ENCODE measurements at places on chromosomes 16 and 17. TPM values are rescaled to one million over a fixed set of nuclear protein-coding genes. Genes with fewer than 3 reads are reported as not detected.

DNA sequence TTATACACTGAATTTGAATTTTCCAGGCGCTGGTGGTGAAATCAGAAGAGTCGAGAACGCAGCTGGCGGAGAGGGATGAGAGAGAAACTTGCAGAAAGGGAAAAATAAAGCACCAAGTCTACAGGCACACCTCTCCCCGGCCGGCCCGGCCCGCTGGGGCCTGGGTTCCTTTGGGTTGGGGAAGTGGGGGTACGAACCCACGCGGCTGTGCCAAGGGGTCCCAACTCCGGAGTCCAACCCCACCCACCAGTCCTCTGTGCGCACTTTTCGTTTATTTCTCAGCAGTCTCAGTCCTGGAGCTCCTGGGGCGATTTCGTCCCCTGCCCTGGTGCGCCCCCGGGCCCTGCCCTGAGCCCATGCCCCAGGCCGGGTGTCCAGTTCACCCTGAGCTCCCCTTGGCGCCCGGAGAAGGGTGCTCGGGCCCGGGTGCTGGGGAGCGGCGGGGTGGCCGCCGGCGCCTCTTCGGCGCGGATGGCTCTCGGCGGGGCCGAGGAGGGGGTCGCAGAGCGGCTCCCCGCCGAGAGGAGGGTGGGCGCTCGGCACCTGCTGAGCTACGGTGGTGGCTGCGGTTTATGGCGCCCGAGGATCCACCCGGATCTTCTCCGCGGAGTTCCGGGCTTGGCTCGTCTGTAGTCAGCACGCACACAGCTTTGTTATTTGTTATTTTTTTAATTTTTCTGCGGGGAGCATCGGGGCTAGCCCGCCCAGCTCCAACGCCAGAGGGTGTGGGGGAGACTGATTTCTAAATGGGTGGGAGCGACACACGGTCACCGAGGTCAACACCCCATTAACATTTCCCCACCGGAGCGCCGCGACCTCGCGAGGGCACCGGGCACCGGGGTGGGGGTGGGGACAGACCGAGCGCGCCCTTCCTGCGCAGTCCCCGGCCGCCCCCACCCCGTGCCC is 15.7 kb upstream of the CBX8 start:
- peak overlapping the region; percentile 52 for H3K4me3 ChIP-seq
- peaks cover 14% of the 10 kb centered on the region for H3K27me3 ChIP-seq
- H3K4me1 ChIP-seq = peaks cover 44% of the 10 kb centered on the region
- no peaks in the 10 kb centered on the region for H3K36me3 ChIP-seq

DNA sequence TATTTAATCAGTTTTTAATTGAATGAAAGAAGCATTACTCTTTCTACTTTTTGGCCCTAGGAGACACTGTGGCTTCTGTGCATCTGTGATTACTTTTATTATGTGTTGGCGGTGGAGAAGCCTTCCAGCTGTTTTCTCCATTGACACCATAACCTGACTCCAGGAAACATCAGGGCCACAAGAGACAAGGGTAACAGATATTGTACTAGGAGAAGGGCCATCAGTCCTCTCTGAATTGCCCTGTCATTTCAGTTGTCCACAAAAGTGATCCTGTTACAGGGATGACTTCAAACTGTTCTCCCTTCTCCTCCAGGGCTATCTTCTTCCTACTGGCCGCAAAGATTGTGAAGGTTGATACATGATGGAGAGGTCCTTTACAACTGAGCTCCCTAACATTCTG is 14.6 kb downstream of the KRT39 start:
- H3K27ac ChIP-seq = no peak overlapping the region
- no peaks in the 10 kb centered on the region for H3K36me3 ChIP-seq
- DNase-seq = no peak
- H3K4me3 ChIP-seq = no peak overlapping the region
- H3K4me1 ChIP-seq = peaks cover 85% of the 10 kb centered on the region
- no peaks in the 10 kb centered on the region for H3K27me3 ChIP-seq

- no peak overlapping the region for H3K27ac ChIP-seq
- no peaks in the 10 kb centered on the region for H3K27me3 ChIP-seq
- no peak overlapping the region for H3K4me3 ChIP-seq
Measured at GRCh38 chr16:87133966-87134627, 183.1 kb downstream of the C16orf95 start.

DNA sequence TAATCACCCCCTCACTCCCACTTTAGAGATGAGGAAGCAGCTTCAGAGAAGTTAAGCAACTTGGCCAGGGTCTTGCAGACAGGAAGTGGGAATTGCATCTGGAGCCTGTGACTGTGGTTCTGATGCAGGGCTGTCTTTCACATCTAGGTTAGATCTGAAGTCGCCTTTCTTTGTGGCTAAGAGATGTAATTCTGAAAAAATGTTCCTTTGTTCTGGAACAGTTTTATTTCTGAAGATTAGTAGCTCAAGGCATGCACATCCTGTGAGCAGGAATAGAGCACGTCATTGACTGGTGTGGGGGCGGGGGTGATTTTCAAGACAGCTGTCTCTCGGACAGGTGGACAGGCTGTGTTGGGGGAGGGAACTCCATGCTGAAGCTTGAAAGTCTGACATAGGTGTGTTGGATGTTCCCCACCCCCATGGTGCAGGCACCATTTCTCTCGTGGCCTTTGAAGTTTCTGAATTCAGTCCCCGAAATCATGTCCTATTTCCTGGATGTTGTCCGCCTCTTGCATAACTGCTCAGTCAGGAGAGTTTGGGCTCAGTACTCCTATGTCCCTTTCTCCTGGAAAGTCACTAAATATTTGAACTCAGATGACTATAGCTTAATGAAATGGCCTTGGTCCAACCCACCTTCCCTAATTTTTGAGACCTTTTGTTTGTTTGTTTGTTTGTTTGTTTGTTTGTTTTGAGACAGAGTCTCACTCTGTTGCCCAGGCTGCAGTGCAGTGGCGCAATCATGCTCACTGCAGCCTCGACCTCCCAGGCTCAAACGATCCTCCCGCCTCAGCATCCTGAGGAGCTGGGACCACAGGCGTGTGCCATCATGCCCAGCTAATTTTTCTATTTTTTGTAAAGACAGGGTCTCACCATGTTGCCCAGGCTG is 21.0 kb upstream of the HERPUD1 start:
- no peaks in the 10 kb centered on the region for H3K36me3 ChIP-seq
- H3K4me1 ChIP-seq = peaks cover 46% of the 10 kb centered on the region
- no peak for DNase-seq

- H3K4me3 ChIP-seq = no peak overlapping the region
- peaks cover 10% of the 10 kb centered on the region for H3K4me1 ChIP-seq
- DNase-seq = no peak
- peaks cover 25% of the 10 kb centered on the region for H3K36me3 ChIP-seq
Measured at GRCh38 chr16:28188085-28188916, 23.5 kb downstream of the XPO6 start.

GRCh38 chr17:60229188-60229802 is 79.5 kb downstream of the CA4 start:
- peaks cover 4% of the 10 kb centered on the region for H3K36me3 ChIP-seq
- no peaks in the 10 kb centered on the region for H3K4me1 ChIP-seq
- no peak overlapping the region for H3K4me3 ChIP-seq
- H3K27ac ChIP-seq = no peak overlapping the region
- H3K27me3 ChIP-seq = no peaks in the 10 kb centered on the region

The NPLOC4 gene
- total RNA-seq = 64.7 TPM

The FNDC8 gene
- not detected for total RNA-seq

DNA sequence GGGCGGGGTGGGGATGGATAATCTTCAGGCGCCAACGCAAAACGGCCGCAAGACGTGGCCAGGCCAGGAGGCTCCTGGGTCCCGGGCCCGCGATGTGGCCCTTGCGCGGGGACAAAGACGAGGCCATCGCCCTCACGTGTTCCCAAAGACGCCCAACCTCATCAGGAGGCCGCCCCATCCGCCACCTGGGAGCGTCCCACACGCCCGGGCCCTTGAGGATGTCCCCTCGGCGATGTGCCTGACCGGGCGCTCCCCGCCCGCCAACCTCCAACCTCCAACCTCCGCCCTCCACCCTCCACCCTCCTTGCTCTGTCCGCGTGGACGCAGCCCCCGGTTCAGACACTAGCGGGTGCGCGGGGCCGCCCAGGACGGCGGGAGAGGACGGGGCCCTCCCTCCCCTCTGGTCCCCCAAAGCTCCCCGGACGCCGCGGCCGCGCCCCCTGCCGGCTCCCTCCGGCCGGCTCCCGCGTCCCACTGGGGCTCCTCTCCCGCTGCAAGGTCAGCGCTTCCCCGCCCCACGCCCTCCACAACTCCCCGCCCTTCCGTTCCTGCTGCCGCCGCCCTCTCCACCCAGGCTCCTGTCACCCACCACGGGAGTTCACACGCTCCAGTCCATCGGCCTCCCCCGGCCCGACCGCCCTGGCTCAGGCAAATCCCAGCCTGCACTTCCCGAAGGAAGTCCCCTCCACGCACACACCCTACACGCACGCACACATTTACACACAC is 250.8 kb upstream of the RPL38 start:
- no peak for DNase-seq
- no peak overlapping the region for H3K4me3 ChIP-seq
- 0 out of 2 replicates have a peak, but pooled peaks cover 3% of the 10 kb centered on the region for H3K27me3 ChIP-seq
- H3K4me1 ChIP-seq = no peaks in the 10 kb centered on the region
- H3K36me3 ChIP-seq = no peaks in the 10 kb centered on the region
- no peak overlapping the region for H3K27ac ChIP-seq

The CCL1 gene
- total RNA-seq = not detected

GRCh38 chr17:19384723-19385391 is 2.1 kb downstream of the MFAP4 start:
- H3K4me1 ChIP-seq = peaks cover 41% of the 10 kb centered on the region
- no peak overlapping the region for H3K27ac ChIP-seq
- DNase-seq = no peak
- H3K27me3 ChIP-seq = 0 out of 3 replicates have a peak, but pooled peaks cover 10% of the 10 kb centered on the region
- H3K4me3 ChIP-seq = no peak overlapping the region
- peaks cover 13% of the 10 kb centered on the region for H3K36me3 ChIP-seq

DNA sequence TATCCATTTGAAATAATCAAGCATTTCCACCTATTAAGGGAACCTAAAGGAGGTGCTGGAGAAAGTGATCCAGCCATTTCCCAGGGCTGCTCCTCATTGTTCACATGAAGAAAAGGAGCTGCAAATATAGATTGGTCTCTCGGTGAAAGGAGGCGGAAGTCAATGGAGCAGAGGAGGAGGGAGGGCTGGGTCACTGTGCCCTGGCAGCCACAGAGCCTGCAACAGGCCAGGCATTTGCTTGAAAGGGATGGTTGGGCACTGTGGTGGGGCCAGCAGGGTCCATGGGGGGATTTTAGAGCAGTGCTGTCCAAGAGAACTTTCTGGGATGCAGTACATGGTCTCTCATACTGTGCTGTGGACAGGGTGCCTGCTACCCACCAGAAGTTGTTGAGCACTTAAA is 173.2 kb downstream of the CYLD start:
- H3K4me3 ChIP-seq = no peak overlapping the region
- H3K36me3 ChIP-seq = no peaks in the 10 kb centered on the region
- DNase-seq = no peak

DNA sequence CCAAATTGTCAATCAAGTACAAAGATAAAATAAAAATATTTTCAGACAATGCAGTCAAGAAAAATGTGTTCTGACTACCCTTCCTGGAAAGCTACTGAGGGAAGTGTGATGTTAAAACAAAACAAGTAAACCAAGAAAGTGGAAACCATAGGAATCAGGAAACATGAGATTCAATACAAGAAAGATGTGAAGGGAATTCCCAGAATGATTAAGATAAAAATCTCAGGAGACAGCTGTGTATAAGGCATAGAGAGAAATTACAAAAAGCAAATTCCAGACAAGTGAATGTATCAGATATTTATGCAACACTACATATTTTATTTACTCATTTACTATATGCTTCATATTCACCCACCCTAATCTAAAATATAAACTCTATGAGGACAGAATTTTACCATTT is 32.2 kb downstream of the TRIM37 start:
- H3K4me1 ChIP-seq = no peaks in the 10 kb centered on the region
- no peak overlapping the region for H3K4me3 ChIP-seq
- H3K27ac ChIP-seq = no peak overlapping the region
- no peaks in the 10 kb centered on the region for H3K27me3 ChIP-seq

DNA sequence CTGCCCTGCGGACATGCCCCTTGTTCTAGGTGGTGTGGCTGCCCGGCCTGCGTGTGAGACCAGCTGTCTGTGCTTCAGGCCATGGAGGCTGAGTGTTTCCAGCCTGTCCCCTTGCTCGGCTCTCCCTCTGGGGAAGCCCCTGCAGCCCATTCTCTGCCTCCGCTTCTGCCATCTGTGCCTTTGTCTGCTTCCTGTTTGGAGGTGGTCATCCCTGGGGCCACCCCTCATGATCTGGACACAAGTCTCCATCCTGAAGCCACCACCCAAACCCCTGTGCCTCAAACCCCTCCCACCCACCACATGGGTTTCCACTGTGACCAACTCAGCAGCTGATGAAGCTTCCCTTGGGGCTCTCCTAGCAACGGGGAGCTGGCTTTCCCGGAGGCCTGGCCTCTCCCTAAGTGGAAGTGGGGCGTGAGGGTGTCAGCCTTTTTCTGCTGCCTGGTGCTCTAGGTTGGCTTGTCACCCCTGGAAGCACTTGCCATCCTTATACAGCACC is 184.9 kb downstream of the SEC14L1 start:
- no peak overlapping the region for H3K4me3 ChIP-seq
- H3K27me3 ChIP-seq = no peaks in the 10 kb centered on the region
- H3K4me1 ChIP-seq = peaks cover 66% of the 10 kb centered on the region
- peaks cover 21% of the 10 kb centered on the region for H3K36me3 ChIP-seq
- no peak overlapping the region for H3K27ac ChIP-seq

The SCGB1C2 gene
- not detected for total RNA-seq

The PDPR gene
- total RNA-seq = 7.2 TPM

- no peak overlapping the region for H3K4me3 ChIP-seq
- H3K27me3 ChIP-seq = peaks cover 9% of the 10 kb centered on the region
- no peak overlapping the region for H3K27ac ChIP-seq
Measured at GRCh38 chr16:73840728-73841127, 455.9 kb upstream of the PSMD7 start.

GRCh38 chr17:9313346-9313745 is 262.3 kb downstream of the STX8 start:
- no peaks in the 10 kb centered on the region for H3K4me1 ChIP-seq
- no peak for DNase-seq
- H3K36me3 ChIP-seq = no peaks in the 10 kb centered on the region
- no peak overlapping the region for H3K4me3 ChIP-seq
- H3K27ac ChIP-seq = no peak overlapping the region

GRCh38 chr16:57489229-57489628 is 2.9 kb upstream of the DOK4 start:
- no peaks in the 10 kb centered on the region for H3K27me3 ChIP-seq
- peaks cover 36% of the 10 kb centered on the region for H3K4me1 ChIP-seq
- peak; percentile 50 for DNase-seq
- no peaks in the 10 kb centered on the region for H3K36me3 ChIP-seq
- no peak overlapping the region for H3K27ac ChIP-seq
- no peak overlapping the region for H3K4me3 ChIP-seq
